ENCODE measurements at places on chromosomes 13 and 19.
A peak's percentile ranks its signal among the peaks of the same experiment; 100 is the strongest.

DNA sequence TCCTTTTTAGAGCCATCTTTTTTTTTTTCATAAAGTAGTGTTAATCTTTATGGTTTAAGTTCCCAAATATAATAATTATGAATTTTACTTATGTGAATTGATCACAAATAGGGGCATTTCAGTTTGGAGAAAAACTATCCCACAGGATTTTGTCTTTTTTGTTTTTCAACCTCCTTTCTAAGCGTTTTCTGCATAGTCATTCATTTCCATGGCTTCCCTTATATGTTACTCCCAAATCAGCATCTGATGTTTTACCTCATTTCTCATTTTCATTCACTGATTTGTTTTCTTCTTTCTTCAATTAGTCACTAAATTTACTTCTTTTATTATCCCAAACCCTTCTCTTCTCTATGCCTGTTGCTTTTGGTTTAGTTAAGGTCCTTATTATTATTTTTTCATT lies 24.7 kb downstream of the PDS5B start:
- no peak for DNase-seq

- DNase-seq = peak; percentile 77
These were observed 7.8 kb upstream of the SERTAD1 start for GRCh38 chr19:40433391-40434216.

DNA sequence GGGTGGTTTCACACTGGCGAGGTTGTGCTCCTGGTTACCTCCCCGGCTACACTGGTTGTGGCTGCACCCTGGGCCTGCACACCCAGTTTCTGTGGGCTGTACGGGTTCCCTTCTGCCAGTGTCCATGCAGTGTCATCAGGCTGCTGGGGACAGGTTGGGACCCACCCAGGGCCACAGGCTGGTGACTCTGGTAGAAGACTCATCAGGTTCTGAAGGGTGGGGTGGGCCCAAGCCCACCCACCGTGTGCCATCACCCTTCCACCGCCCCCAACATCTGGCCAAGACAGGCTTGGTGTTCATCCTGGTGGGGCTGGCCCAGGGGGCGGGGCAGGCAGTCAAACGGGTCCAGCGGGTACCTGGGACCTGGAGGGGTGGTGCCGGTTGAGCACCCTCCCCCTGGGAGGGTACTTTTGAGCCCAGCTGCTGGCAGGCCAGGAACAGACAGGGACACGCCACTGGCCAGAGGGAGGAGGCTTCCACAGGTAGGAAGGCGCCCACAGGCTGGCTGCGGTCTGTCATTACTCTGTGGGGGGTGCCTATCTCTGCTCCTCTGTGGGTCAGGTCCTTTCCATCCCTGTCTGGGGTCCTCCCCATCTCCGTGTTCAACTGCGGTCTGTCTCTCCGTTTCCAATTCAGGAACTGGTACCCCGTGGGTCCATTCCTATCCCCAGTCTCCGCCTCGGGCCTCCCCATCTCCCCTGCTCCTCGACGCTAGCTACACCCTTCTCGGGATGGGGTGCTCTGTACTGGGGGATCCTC lies at the start of gene RNF225:
Gene RNF225 (plus strand): TSS at position 437 of the 759 bp plus-strand sequence. CDS start 434 bp downstream, outside the sequence.
- DNase-seq = peak; percentile 36

GRCh38 chr19:43782689-43783231 lies 2.0 kb upstream of the KCNN4 start:
- DNase-seq = peak; percentile 71

DNA sequence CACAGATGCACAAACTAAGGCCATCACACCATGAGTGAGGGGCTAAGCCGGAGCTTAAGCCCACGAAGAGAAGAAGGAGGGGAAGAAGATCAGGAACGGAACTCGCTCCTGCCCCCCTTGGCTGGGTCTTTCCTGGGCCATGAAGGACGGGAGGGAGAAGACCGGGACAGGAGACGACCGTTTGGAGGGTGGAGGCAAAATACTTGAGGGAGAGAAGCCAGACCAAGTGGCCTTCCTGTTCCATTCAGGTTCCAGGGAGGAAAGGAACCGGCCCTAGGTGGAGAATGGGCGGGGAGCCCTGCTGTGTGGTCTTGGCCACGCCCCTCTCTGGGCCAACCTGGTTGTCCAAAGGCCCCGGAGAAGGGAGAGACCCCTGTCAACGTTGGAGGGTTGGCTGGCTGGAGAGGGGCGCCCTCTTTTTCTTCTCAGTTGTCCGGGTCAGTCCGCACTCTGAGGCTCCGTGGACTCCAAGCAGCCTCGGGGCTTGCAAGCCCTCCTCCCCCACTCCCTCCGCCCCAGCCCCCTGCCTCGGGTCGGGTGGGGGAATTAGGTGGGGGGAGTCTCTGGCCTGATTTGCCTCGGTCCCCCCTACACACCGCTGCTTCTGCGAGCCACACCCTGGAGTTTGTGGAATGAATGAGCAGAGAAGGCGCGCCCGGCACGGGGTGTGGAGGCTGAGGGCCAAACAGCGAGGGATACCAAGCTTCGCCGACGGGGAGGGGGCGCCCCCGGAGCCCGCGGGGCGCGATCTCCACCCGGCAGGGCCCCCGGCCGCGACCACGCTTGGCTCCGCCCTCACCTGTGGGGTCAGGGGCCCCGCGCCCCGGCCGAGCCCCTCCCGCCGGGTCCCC lies 757 bp downstream of the FBN3 start:
- no peak for DNase-seq

DNA sequence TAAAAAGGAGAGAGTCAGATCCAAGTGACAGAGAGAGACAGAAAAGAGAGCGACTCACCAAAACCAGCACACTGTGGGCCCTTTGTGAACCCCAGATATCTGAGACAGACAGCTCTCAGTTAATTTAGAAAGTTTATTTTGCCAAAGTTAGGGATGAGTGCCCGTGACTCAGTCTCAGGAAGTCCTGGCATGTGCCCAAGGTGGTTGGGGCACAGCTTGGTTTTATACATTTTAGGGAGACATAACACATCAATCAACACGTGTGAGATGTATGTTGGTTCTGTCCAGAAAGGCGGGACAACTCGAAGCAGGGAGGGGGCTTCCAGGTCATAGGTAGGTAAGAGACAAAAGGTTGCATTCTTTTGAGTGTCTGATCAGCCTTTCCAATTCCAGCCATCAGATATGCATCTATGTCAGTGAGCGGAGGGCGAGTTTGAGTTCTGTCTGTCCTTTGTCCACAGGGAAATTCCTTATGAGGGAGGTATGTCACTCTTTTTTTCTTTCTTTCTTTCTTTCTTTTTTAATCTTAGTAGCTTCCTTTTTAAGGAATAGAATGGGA lies 37.2 kb upstream of the ATP11A start:
- no peak for DNase-seq

DNA sequence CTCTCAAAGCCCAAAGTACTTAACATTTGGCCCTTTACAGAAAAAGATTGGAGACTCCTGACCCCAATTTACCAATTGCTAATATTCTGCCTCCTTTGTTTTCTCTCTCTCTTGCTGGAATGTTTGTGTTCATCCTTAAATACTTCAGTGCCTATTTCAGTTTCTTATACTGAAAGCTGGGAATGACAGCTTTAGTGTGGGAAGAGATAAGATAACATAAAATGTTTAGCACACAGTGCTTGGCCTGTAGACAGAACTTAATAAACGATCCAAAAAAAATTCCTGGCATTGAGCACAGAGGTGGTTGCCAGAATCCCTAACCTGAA lies 3.0 kb upstream of the PLEKHF1 start:
- DNase-seq = no peak

GRCh38 chr19:58578012-58578925 lies 5.1 kb upstream of the MZF1 start:
- DNase-seq = peak; percentile 46

GRCh38 chr13:75803164-75803611 lies 167.1 kb downstream of the LMO7 start:
- DNase-seq = no peak

Data from B cell (primary cell).